Forelimb muscle (tissue), 1 donor: ENCODE measurements at places on chromosomes 4 and X. TPM values are rescaled to one million over a fixed set of nuclear protein-coding genes. Genes with fewer than 3 reads are reported as not detected.

GAGE1 gene
- not detected for polyA plus RNA-seq

NAA11 gene
- 0.52 TPM for polyA plus RNA-seq

GABRG1 gene
- polyA plus RNA-seq = not detected

MTNR1A gene
- not detected for polyA plus RNA-seq

PLP1 gene
- polyA plus RNA-seq = 54.6 TPM

RNF4 gene
- 34.0 TPM for polyA plus RNA-seq
